Jurkat, Clone E6-1 (cell line): ENCODE measurements at places on chromosomes 12 and 14.
A peak's percentile ranks its signal among the peaks of the same experiment; 100 is the strongest.

DNA sequence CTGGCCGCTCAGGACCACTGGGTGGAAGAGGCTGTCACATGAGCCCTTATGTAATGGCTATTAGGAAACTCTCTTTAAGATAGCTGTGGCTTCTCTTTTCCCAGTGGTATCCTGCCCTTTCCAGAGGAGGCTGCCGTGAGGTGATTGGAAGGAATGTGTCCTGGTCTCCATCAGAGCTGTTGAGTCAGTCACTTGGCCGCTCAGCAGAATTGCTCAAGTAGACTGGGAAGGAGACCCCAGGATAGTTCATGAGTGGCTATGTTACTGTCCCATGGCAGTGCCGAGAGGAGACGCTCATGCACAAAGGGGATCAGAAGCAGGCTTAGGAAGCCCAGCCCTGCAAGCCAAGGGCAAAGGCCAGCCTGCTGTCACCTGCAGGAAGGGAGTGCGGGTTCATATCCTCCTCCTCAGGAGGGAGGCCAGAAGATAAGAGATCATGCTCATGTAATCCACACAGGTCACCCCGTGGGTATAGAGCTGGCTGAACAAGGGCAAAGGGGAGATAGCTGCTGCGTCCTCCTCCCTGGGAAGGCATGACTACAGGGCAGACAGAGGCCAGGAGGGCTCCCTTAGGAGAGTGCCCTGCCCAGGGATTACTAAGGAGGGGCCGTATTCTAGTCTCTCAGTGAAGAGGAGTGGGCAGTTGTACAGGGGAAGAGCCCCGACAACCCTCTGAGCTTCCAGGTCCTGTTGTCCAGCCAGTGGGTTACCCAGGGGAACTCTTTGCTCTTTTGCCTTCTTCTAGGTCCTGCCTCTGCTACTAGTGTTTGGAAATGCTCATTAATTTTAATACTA is 137.0 kb upstream of the MAX start:
- no peak for DNase-seq

- DNase-seq: no peak
Observed at GRCh38 chr12:56645201-56645716, 525 bp downstream of the ATP5F1B start.

DNA sequence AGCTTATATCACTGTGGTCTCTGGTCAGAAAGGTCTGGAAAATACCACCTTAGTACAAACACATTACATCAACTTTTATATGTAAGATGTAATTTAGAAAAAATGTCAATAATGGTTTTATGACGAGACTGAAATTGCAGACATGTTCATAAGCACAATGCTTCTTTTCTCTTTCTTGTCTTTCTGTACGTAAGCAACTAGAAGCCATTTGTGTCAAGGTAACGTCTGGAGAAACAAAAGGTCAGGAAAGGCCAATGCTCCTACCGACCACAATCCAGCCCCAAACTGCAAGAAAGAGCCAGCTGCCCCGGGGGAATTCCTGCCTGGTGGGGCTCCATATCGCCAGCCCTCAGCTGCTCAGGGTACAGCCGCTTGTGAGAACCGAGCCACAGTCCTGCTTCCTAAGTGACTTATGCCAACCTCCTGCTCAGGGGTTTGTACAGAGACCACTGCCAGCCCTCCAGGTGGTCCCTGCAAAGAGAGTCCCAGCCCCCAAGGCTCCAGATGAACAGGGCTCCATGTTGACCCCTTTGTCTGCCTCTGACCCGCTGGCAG is 6.3 kb downstream of the ZNF839 start:
- no peak for DNase-seq

DNA sequence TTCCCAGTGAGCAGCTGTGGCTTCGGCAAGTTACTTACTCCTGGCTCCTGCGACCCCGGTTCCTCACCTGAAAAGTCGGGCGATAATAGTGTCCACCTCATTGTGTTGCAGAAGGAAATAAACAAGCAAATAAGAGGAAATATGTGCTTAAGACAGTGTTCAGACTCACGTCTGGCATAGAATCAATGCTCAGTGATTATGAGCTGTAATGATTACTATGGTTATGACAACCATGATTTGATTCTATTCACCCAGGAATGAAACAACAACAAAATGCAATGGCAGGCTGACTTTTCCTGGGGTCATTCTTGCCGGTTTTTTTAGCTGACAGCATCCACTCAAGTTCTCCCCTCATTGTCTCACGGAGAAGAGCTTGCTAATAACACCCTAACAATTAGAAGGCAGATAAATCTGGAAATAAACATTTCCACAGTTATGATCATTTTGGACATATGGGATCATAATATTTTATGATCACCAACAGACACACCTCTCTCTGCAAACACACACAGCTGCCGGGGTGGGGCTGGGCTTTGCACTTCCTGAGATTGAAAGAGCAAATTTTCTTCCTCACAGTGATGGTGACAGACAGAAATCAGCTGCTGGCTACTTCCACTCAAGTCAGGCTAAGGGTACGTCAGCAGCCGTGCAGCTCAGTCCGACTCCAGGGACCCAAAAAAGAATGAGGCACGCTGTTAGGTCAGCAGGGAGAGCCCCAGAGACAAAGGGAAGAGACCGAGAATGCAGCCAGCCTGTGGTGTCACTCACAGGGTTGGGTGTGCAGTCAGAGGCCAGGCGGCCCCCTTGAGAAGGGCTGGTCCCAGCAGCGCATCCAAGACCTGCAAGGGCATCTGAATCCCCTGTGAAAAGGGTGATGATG is 158.0 kb downstream of the RIMBP2 start:
- DNase-seq: no peak

- DNase-seq: no peak
Observed at GRCh38 chr14:50647282-50647681, 20.8 kb downstream of the SAV1 start.

DNA sequence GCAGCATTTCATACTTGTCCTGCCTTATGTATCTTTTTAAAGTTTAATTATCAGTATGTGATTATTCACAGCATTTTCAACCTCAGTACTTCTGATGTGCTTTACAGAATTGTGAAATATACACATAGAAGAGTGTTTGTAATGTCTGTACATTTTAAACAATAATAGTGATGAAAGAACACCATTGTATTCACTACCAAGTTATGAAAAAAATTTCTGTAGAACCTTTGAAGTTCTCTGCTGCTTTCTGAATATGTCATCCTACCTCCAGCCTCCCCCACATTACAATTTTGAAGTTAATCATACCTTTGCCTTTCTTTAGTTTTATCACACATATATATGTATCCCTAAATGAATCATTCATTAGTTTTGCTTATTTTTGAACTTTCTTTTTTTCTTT is 24.8 kb downstream of the FRMD6 start:
- DNase-seq: no peak

DNA sequence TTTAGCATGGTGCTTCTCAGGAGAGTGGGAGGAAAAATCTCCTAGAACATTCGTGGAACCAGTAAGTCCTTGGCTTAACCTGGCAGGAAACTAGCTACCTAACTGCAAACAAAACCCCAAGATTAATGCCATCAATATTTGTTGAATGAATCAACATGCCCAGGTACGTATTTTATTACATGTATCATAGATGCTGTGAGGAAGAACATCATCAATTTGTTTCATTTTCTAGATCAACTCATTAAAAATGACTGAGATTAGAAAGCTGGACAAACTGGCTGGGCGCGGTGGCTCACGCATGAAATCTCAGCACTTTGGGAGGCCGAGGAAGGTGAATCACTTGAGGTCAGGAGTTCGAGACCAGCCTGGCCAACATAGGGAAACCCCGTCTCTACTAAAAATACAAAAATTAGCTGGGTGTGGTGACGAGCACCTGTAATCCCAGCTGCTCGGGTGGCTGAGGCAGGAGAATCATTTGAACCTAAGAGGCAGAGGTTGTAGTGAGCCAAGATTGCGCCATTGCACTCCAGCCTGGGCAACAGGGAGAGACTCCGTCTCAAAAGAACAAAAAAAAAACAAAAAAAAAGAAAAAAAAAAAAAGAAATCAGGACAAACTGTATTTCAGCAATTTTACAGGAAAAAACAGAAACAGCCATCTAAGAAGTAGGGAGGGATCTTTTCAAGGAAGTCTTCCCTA is 88.7 kb downstream of the NTN4 start:
- DNase-seq: no peak

GRCh38 chr14:53788566-53788965 is 168.1 kb downstream of the BMP4 start:
- DNase-seq: no peak

GRCh38 chr14:55604488-55604887 is 24.5 kb downstream of the KTN1 start:
- DNase-seq: no peak

GRCh38 chr12:103100257-103100831 is 142.9 kb downstream of the ASCL1 start:
- DNase-seq: no peak

GRCh38 chr14:57714487-57714931 is 151.4 kb downstream of the SLC35F4 start:
- DNase-seq: no peak

GRCh38 chr14:23582906-23583760 is 4.5 kb upstream of the JPH4 start:
- no peak for DNase-seq

DNA sequence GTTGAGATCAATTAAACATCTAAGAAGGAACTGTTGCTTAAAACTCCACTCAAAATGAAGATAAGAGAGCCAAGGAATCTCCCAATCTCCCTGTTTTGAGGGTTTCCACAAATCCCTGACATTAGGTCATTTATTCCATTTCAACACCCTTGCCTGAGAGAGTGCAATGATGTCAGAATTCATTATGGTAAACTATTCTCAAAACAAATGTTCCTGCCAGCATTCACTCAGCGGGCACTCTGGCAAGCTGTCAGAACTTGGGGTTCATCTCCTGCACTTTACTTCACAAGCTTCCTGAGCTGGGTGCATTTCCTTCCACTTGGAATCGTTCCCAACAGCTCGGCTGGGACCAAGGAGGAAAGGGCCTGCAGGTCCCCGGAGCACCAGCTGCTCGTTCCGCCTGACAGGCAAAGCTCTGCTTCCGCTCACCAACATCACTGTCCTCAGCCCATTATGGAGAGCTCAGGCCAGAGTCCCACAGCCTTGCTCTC is 117.8 kb downstream of the TTC7B start:
- no peak for DNase-seq

DNA sequence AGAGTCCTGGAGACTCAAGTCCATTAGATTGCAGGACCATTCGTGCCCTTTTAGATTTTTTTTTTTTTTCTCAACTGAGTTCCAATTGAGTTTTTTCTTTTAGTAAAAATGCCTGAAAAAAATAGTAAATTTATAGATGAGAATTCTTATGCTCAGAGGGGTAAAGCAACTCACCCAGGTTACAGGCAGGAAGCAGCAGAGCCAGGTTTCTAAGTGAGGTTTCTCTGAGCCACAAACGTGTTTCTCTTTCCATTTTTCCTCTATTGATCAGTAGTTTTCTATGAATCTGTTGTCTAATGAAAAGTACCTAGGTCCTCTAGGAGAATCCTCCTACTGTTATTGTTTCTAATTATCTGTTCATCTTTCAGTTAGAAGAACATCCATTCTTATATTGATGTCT is 66.4 kb upstream of the C12orf71 start:
- DNase-seq: no peak

DNA sequence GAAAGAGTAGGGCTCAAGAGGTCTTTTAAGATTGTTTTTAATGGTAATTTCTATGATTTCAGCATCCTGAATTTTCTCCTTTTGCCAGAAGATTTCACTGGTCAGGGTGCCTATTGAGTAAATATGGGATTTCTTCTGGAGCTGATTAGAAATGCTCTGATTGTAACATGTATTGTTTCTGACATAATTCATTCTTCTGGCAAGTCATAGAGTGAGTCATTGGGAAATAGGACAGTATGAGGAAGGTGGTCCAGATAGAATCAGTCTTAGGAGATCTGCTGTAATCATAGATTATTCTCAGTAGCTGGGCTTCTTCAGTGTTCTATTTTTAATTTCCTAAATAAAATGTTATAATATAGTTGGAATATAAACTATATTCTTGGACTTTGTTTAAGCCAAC is 182.0 kb upstream of the NAV3 start:
- DNase-seq: no peak

GRCh38 chr12:113346353-113346752 is 11.4 kb upstream of the SLC8B1 start:
- DNase-seq: no peak

GRCh38 chr12:80681287-80681686 is 26.1 kb upstream of the MYF6 start:
- no peak for DNase-seq

- DNase-seq: no peak
Observed at GRCh38 chr12:10372559-10372958, 17.3 kb downstream of the KLRK1 start.

DNA sequence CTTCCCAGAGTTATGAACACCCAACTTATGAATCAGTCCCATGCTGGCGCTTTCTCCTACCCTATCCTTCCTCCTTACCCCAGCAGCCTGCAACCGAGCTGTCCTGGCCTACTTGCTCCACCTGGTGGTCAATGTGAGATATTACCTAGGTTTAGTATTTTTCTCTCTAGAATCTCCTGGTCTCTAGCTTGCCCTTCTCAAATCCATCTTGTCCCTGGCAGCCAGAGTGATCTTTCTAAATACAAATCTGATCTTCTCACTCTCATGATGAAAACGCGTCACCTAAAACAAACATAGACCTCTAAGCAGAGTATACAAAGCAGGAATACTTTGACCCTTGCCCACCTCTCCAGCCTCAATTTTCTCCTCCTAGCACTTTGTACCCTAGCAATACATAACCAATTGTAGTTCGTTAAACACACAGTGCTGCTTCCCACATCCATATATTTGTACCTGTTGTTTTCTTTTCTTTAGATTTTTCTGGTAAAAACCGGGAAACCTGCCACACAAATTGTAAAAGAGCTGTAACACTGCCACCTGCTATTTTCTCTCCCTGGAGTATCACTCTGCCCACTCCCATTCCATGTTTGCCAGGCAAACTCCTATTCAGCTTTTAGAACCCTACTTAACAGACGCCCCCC is 20.0 kb upstream of the TCP11L2 start:
- peak; percentile 14 for DNase-seq

- DNase-seq: no peak
Observed at GRCh38 chr12:101407049-101407435, 530 bp downstream of the ARL1 start.

DNA sequence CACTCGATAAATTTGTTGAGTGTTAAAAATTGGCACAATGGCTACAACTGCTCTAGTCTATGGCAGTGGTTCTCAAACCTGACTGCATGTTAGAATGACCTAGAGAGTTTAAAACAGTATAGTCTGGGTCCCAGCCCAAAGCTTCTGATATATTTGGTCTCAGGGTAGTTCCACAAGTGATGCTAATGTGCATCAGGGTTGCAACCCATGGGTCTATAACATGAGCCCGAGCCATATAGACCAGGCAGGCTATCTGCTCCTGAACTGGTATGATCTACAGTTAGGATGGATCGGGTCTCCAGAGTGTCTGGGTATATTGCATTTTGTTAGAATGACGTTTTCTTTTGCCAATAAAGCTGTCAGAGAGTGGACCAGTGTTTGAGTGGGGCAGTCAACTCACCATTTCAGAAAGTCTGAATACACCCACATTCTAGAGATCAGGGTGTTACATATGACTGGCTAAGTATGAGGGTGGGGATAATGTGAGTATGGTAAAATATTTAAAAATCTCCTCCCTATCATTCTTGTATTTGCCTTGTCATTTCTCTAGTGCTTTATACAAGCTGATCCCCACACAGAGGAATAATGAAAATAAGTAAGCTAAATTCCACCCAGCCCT is 80.9 kb downstream of the FRMD6 start:
- DNase-seq: no peak

- DNase-seq: no peak
Observed at GRCh38 chr12:106721915-106722314, 52.6 kb upstream of the RIC8B start.
